ENCODE measurements at places on chromosomes 12 and 14. TPM values are rescaled to one million over a fixed set of nuclear protein-coding genes. Genes with fewer than 3 reads are reported as not detected.

The LRRIQ1 gene
- 0.07 TPM for polyA plus RNA-seq

The TSHR gene
- polyA plus RNA-seq = 0.07 TPM

The PIWIL1 gene
- polyA plus RNA-seq = not detected

The SLC7A8 gene
- 7.8 TPM for polyA plus RNA-seq

GRCh38 chr12:89947437-89948270 lies 239.0 kb upstream of the ATP2B1 start:
- no peak for DNase-seq

DNA sequence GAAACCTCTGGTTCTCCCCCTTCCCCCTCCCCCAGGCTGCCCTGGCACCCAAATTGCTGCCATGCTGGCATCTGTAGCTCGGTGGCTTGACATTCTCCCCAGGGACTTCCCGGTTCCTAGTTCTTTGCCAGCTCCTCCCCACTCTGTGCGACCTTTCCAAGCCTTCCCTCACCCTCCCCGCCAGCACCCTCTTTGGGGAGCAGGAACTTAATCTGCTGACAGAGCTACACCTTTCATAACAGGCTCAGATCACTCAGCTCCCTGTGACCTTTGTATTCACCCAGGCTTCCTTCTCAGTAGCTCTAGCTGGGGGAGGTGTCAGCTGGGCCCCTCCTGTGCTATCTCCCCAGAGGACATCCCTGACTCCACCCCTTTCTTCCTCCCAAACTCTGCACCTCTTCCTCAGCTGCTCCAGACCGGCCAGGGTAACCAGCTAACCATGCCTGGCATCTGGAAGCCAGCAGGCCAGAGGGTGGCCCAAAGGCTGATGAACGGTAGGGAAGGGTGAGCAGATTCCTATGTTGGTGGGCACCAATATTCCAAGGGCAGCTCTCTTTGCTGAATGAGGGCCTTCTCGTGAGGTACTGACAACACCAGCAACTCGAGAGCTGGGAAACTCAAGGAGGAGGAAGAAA lies 1.8 kb upstream of the COX14 start:
- DNase-seq = peak; percentile 72

DNA sequence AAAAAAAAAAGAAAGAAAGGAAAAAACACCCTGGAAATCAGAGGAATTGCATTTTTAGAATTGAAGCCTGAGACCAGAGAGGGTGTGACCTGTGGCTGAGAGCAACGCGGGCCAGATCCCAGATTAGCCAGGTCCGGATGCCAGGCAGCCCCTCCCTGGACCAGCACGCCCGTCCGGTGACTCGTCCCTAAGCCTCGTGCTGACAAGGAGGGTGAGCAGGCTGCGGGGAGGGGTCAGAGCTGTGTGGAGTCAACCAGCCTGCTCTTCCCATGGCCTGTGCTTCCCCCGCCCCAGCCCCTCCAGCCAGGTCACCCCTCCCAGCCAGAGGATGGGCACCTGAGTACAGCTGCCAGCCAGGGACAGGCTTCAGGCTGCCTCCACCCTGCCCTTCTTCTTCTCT lies 4.2 kb upstream of the KLC1 start:
- peak; percentile 89 for DNase-seq

DNA sequence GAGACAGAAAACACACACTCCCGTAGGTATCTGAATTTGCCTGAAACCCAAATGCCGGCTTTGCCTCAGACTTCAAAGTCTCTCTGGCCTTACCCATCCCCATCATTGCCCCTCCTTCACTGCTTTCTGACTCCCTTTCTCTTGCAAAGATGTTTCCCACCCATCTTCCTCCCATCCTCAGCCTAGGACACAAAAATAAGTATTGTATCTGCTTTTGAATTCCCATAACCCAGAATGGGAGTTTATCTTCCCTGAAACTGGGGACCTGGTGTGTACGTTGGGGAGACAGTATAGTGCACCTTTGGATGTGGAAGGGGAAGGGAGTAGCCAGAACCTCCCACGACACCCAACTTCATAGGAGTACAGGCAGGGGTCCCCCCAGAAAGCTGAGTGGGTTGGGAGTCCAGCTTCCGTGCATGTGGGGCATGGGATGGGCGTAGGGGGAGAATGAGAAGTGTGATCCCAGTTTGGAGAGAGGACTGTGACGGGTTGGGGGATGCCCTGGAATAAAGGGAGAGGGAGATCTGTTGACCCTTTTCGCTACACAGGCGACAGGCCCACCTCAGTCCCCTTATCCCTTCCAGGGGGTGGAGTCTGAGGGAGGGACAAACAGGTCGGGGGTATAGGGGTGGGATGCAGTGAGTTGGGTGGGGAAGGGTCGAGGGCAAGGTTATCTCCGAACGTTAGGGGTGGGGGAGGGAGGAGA lies 488 bp upstream of the KIF5A start:
- no peak for DNase-seq

DNA sequence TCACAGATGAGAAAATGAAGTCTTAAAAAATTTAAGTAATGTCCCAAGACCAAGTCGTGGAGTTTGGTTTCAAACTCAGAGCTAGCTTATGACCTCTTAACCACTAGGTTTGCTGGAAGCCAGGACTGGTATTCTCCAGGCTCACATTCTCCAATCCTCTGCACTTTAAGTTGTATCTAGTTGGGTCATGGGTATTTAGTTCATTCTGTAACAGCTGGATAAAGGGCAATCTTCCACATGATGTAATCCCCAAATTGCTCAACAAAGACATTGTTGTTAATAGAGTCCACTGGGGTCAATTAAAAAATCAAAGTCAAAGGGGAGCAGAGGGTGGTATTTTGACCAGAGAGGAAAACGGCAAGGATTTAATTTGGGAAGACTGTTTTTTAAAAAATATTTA lies 17.8 kb upstream of the GAS2L3 start:
- DNase-seq = no peak

GRCh38 chr14:105489542-105490266 lies 1.3 kb upstream of the TEDC1 start:
- DNase-seq = peak; percentile 94
